Stimulated activated CD4-positive, alpha-beta T cell treated with anti-CD3 and anti-CD28 coated beads, Interleukin-1b, Interleukin-23, amount 100 ng/mL, for 48 hours (primary cell): ENCODE measurements at places on chromosomes 1 and 21.

DNA sequence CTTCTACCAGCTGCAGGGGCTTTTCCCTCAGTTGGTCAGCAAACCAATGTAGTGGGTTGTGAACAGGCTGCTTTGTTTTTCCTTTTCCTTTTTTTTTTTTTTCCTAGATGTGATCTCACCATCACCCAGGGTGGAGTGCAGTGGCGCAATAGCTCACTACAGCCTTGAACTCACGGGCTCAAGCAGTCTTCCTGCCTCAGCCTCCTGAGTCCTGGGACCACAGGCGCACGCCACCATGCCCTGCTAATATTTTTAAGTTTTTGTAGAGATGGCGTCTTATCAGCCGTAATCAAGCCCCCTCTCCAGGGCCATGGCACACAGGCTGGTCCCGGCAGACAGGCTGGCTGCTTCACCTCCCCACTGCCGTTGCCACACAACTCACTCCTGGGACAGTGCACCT, 3.4 kb upstream of the TRIM11 start:
- no peak for DNase-seq

GRCh38 chr1:74775735-74776134, 42.8 kb downstream of the TYW3 start:
- DNase-seq: no peak

DNA sequence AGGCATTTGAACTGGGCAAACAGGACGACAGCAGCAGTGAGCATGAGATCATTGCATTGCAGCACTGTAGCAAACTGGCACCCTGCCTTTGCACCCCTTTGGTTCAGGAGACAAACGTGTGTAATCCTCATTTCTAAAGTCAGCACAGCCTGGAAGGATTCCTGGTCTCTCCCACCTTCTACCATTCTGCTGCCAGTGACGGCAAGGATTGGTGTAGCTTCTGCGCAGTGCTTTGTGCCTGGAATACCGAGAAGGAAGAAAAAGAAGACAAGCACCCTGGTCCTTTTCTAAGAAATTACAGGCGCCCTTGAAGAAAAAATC, 805.3 kb downstream of the USP25 start:
- DNase-seq: no peak

DNA sequence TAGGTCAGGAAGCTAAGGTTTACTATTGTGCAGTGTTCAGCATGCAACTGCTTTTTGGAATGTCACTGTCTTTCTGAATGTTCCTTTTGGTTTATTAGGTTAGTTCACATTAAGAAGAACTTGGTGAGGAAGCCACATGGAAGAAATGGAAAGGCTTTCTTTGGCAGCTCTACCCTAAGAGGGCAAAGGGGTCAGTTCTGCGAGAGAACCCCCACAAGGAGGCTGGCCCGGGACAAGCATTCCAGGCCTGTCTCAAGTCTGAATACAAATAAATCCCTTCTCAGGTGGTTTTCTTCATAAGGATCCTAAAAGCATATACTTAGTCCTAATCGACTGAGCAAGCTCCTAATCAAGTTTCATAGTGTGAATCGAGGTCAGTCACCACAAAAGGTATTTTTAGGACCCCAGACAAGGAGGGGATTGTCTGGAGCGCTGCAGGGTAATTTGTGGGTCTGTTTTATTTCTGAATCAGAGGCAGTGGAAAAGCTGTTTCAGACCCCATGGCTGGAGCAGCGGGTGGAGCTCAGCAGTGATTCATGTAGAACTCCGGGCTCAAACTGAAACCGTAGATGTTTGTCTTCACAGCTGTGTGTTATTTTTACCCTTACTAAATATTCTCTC, 63.3 kb downstream of the ERG start:
- no peak for DNase-seq

GRCh38 chr1:9292361-9293240, at the start of gene SPSB1:
Gene SPSB1 (plus strand): TSS chr1:9292894. CDS start chr1:9355892, 62,998 bp downstream.
- DNase-seq: peak; percentile 63

GRCh38 chr1:76425201-76426145, 350.9 kb downstream of the ST6GALNAC3 start:
- no peak for DNase-seq

DNA sequence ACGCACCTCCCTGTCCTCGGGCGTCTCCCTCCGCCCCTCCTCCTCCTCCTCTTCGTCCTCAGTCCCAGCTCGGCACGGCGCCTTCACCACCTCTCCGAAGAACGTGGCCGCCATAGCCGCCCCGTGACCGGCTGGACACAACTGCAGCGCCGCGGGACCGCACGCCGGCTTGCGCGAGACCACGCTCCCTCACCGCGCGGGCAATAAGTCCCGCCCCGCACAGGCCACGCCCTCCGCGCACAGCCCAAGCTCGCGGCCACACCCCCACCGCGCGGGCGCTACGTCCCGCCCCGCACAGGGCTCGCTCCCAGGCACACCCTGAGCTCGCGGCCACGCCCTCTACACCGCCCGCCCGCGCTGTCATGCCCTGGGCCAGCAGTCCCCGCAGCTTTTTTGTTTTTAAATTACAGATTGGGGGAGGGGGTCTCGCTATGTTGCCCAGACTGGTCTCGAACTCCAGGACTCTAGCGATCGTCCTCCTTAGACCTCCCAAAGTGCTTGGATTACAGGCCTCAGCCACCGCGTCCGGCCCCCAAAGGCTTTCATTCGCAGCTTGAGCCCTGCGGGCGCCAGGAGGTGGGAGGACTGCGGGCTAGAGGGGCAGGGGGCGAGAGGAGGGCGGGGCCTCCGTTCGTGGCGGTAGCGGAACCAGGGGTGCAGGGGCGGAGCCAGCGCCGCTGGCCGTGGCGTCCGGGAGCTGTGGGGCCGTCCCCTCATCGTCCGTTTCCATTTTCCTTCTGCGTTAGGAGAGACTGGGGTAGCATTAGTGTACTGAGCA, at the start of gene PSMG1:
Gene PSMG1 (minus strand): TSS at position 180 of the 778 bp plus-strand sequence. CDS start 66 bp downstream, at position 114.
- peak; percentile 94 for DNase-seq

DNA sequence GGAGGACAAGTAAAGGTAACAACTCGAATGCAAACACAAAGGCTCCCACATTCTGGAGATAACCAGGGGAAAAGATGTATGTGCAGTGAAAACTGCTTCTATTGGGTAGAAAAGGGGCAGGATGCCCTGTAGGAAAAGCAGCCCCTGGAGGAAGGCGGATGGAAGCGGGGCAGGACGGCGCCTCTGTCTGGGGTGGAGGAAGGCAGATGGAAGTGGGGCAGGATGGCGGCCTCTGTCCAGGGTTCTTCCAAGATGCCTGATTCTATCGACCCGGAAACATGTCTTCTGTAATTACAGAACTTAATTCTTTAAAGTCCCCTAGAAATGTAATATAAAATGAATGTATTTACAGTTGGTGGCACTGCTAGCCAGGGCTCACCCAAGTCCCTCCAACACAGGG, 24.0 kb upstream of the LRRC47 start:
- DNase-seq: no peak

- no peak for DNase-seq
Measured at GRCh38 chr1:206495493-206496046, 11.8 kb upstream of the RASSF5 start.

GRCh38 chr21:39616211-39616772, 3.6 kb downstream of the B3GALT5 start:
- no peak for DNase-seq

DNA sequence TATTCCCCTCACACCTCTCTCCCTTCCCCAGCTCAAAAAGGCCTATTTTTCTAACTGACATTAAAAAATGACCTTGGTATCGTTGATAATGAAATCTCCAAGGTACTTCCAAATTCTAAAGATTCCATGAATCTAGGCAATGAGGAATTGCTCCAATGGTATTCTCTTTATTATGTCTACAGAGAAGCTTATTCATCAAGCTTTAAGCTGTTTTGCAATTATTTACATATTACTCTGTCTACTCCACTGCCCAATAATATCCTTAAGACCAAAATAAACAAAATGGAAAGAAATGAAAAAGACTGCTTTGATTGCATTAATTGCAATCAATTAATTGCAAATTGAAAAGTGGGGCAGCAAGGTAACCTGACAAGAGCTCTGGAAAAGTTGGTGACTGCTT, 7.9 kb downstream of the PLPP3 start:
- no peak for DNase-seq

GRCh38 chr1:26239936-26240335, 5.9 kb downstream of the CEP85 start:
- no peak for DNase-seq

DNA sequence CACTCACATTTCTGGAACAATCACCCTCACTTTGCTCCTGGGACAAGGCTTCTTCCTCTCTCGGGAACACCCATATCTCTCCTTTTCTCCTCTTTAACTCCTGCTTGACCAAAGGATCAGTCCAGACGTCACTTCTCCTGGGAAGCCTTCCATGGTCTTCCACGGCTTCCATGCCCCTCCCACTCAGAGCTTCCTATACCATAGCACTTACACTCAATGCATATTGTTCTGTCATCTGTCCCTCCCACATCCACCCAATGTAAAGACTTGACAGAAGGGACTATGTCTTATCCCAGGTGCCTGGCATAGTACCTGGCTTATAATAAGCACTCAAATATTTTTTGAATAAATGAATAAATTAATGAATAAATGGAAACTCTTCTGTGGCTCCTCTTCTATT, 28.2 kb downstream of the CD34 start:
- DNase-seq: no peak

DNA sequence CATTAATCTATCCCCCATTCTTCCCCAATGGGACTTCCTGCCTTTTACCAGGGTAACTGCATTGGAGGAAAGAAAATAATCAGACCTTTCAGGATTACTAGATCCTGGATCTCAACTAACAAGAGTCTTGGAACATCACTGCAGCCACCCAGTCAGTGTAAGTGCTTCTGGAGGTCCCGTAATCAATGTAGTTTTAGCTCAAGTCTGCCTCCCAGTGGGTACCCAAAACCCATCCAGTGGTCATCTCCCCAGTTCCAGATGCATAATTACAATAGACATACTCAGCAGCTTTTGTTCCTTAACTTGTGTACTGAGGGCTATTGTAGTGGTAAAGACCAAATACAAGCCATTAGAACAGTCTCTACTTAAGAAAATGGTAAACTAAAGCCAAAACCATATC, 319.1 kb downstream of the GPATCH2 start:
- no peak for DNase-seq

- DNase-seq: no peak
Measured at GRCh38 chr1:117017062-117017461, 15.5 kb downstream of the CD101 start.

DNA sequence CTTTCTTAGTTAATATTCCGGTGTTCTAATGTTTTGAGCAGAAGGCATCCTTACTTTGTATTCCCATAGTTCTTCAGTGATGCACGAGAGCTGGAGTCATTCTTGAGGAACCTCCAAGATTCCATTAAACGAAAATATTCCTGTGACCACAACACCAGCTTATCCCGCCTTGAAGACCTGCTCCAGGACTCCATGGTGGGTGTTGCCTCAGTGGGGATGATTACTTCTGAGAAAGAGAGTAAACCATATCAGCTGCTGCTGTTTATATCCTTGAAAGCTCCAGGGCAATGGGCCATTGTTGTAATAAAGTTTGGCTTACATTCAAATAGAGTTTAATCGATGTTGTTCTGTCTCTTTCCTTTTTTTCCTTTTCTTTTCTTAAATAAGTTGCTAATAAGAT, 93.1 kb downstream of the MACF1 start:
- DNase-seq: no peak

DNA sequence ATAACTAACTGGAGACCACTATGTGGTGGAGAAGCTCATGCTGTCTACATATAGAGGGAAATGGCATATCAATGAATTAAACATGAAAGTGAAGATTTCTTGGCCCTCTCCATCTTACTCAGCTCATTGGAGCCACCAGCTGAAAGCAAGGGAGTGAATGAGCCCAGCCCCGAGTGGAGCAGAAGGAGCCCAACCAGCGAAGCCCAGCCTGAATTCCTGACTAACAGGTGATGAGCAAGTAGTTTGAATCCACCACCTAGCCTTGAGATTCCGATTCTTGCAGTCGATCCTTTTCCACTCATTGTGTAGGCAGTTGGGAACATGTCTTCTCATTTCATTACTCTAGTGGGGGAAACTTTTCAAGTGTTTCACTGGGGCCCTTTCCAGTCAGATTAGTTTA, 18.6 kb upstream of the ST6GALNAC3 start:
- no peak for DNase-seq

- no peak for DNase-seq
Measured at GRCh38 chr1:246526915-246527314, 19.8 kb upstream of the SMYD3 start.

DNA sequence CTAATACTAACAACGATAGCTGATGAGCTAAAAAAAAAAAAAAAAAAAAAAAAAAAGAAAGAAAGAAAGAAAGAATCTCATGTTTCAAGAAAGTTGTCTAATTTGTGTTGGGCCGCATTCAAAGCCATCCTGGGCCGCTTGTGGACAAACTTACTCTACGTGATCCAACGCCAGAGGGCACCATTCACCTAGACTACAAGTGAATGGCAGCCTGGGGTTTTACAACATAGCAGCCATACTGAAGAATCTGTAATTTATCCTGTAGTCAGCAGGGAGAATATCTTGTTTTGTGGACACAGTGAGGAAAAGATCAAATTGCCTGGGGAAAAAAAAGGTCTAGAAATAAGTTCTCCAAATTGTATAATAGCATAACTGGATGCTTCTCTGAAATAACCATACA, 47.0 kb downstream of the CYP2J2 start:
- peak; percentile 34 for DNase-seq

DNA sequence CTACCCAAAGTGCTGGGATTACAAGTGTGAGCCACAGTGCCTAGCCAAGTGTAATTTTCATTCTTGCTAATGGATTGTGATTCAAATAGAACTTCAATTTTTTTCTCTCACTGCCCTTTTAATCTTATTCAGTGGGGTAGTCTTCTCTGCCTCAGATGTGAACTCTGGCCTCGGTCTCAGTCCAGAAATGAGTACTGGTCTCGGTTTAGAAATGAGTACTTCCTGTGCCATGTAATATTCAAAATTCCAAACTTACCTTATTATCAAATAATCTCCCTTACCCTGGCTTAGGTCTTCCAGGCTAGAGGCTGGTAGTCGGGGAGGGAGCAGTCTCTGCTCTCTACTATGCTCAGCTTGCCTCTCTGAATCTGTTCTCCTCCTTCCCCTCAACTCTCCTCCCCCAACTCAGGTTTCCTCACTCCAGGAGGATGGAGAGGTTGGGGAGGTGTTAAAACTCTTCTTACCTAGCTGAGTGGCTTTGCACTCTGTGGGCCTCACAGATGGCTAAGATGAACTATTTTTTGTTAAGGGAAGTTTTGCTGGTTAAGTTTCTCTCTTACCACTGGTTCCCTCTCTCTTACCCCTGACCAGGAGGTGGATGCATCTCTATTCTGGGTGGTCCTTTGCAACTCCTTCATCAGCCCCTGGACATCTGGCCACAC, 4.8 kb upstream of the SLAMF9 start:
- DNase-seq: no peak

- no peak for DNase-seq
Measured at GRCh38 chr1:182670032-182670749, 14.2 kb downstream of the RGS8 start.

GRCh38 chr1:54356680-54357147, 49.5 kb downstream of the SSBP3 start:
- DNase-seq: peak; percentile 35
